ENCODE measurements at places on chromosomes 1 and 21. TPM values are rescaled to one million over a fixed set of nuclear protein-coding genes. Genes with fewer than 3 reads are reported as not detected.

The TTC13 gene
- 15.6 TPM for total RNA-seq

The SMYD3 gene
- 23.9 TPM for total RNA-seq

GRCh38 chr1:31381394-31382294 lies 8.8 kb upstream of the FABP3 start:
- no peaks in the 10 kb centered on the region for H3K27me3 ChIP-seq
- no peaks in the 10 kb centered on the region for H3K4me1 ChIP-seq
- H3K4me3 ChIP-seq = no peak overlapping the region
- no peak overlapping the region for H3K27ac ChIP-seq

- no peak overlapping the region for H3K4me3 ChIP-seq
- H3K36me3 ChIP-seq = no peaks in the 10 kb centered on the region
- no peaks in the 10 kb centered on the region for H3K27me3 ChIP-seq
- no peak overlapping the region for H3K27ac ChIP-seq
Observed at GRCh38 chr1:96520579-96520947, 201.0 kb upstream of the PTBP2 start.

- H3K4me1 ChIP-seq = peaks cover 2% of the 10 kb centered on the region
- H3K27ac ChIP-seq = no peak overlapping the region
- H3K4me3 ChIP-seq = no peak overlapping the region
- no peaks in the 10 kb centered on the region for H3K36me3 ChIP-seq
- no peaks in the 10 kb centered on the region for H3K27me3 ChIP-seq
Observed at GRCh38 chr1:83857103-83857502, 141.8 kb downstream of the TTLL7 start.

- no peak overlapping the region for H3K4me3 ChIP-seq
- no peaks in the 10 kb centered on the region for H3K27me3 ChIP-seq
- no peaks in the 10 kb centered on the region for H3K4me1 ChIP-seq
Observed at GRCh38 chr21:16797966-16798365, 714.9 kb upstream of the CXADR start.

GRCh38 chr21:33151941-33152731 lies 77.6 kb upstream of the IFNAR2 start:
- no peaks in the 10 kb centered on the region for H3K36me3 ChIP-seq
- no peaks in the 10 kb centered on the region for H3K4me1 ChIP-seq
- no peak overlapping the region for H3K4me3 ChIP-seq
- H3K27me3 ChIP-seq = peaks cover 8% of the 10 kb centered on the region
- no peak overlapping the region for H3K27ac ChIP-seq

DNA sequence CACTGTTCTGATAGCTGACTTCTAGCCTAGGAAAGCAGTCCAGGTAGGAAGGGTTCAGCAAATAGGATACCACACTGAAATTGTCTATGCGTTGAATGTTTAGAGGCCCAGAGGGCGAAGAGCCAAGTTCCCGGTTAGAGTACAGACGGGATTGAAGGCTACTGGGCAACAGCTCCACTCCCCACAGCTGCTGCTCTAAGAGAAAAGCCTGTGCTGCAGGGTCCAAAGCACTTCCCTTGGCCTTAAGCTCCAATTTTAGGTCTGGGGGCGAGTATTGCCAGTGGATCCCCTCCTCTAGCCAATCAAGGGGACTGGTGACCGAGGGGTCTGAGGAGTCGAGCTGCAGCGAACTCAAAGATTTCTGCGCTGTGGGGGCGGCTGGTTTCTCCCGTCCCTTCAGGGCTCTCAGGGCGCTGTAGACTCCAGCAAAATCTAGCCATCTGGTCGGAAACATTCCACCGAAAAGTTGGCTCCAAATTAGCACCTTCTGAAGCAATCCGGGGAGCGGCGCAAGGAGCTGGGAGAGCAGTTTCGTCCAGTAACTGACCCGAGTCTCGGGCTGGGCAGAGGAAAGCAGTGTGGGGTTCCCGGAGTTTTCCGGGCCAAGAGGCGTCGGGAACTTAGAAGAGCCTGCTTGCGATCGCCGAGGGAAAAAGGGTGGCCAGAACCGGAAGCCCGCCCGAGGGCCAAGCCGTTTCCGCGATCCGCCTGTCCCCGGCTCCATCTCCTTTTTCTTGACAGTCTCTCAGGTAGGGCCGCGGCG lies 748 bp downstream of the PPP1R15B start:
- H3K4me3 ChIP-seq = peak overlapping the region; percentile 98
- no peaks in the 10 kb centered on the region for H3K4me1 ChIP-seq
- no peak for DNase-seq
- no peaks in the 10 kb centered on the region for H3K36me3 ChIP-seq

GRCh38 chr1:109354929-109355328 lies 42.8 kb downstream of the SORT1 start:
- H3K4me1 ChIP-seq = no peaks in the 10 kb centered on the region
- no peaks in the 10 kb centered on the region for H3K36me3 ChIP-seq
- DNase-seq = peak; percentile 70
- no peaks in the 10 kb centered on the region for H3K27me3 ChIP-seq
- H3K4me3 ChIP-seq = no peak overlapping the region
- no peak overlapping the region for H3K27ac ChIP-seq

DNA sequence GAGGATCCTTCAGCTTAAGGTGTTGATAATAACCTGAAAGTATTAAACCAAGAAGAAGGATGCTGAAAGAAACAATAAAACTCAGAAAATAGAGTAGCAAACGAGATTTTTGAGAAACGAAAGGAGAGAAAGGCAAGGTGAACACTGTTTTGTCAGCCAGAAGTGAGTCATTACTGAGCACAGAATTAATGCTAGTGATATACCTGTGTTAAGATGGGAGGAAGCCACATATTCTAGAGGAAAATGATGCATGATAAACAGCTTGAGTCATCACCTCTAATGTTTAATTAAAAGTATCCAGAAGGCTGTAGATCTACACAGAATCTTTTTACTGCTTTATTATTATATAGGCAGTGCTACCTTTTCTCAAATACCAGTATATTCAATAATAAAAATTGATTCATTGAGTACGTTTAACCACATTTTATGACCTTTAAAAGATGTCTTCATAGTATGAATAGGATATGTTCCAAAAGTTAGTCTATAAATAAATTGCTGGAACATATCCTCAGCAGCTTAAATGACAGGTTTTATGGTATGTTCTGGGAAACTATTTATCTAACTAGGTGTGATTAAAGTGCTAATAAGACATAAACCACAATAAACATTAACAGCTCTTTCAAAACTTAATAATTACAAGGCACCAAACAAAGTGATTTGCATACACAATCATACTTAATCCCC lies 10.3 kb downstream of the SH3GLB1 start:
- no peak overlapping the region for H3K27ac ChIP-seq
- DNase-seq = no peak
- no peak overlapping the region for H3K4me3 ChIP-seq

- no peaks in the 10 kb centered on the region for H3K4me1 ChIP-seq
- peak overlapping the region; percentile 18 for H3K4me3 ChIP-seq
- peak; percentile 98 for DNase-seq
- peak overlapping the region; percentile 91 for H3K27ac ChIP-seq
- no peaks in the 10 kb centered on the region for H3K36me3 ChIP-seq
- H3K27me3 ChIP-seq = no peaks in the 10 kb centered on the region
Observed at GRCh38 chr1:202034683-202035462, 24.5 kb downstream of the ELF3 start.

DNA sequence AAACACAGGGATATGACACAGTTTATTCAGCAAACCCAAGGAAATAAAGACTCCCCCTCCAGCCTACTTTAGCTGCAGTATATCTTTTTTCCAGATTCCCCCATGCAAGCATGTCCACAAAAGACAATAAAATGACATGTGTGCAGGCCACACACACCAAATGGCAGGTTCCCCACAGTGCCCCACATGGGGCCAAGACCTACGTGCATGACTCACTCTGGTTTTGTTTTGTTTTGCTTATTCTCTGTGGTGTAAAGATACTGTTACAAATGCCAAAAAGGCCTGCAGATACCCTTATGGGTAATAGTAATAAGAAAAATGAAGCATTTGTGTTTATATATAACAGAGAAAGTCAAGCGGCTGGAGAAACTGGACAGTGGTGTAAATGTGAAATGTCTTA lies 71.6 kb downstream of the RD3 start:
- no peaks in the 10 kb centered on the region for H3K4me1 ChIP-seq
- no peak for DNase-seq
- H3K27me3 ChIP-seq = no peaks in the 10 kb centered on the region
- H3K27ac ChIP-seq = no peak overlapping the region
- no peak overlapping the region for H3K4me3 ChIP-seq

DNA sequence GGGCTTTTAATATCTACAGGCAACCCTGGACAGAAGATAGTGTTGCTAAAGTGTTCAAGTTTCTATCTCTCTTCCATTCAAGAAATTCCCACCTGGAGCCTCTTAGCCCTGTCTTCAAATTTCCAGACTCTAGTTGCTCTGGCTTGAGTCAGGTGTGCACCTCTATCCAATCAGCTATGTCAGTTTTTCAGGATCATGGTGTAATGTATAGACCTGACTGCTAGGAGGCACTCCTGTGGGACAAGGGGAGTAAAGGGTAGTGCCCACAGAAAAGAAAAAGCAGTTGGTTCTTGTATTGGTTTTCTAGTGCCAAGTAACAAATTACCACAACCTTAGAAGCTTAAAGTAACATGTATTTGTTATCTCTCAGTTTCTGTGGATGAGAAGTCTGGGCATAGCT lies 6.2 kb upstream of the ZRANB2 start:
- H3K27ac ChIP-seq = no peak overlapping the region
- no peaks in the 10 kb centered on the region for H3K4me1 ChIP-seq
- no peaks in the 10 kb centered on the region for H3K27me3 ChIP-seq
- H3K4me3 ChIP-seq = no peak overlapping the region
- no peaks in the 10 kb centered on the region for H3K36me3 ChIP-seq

DNA sequence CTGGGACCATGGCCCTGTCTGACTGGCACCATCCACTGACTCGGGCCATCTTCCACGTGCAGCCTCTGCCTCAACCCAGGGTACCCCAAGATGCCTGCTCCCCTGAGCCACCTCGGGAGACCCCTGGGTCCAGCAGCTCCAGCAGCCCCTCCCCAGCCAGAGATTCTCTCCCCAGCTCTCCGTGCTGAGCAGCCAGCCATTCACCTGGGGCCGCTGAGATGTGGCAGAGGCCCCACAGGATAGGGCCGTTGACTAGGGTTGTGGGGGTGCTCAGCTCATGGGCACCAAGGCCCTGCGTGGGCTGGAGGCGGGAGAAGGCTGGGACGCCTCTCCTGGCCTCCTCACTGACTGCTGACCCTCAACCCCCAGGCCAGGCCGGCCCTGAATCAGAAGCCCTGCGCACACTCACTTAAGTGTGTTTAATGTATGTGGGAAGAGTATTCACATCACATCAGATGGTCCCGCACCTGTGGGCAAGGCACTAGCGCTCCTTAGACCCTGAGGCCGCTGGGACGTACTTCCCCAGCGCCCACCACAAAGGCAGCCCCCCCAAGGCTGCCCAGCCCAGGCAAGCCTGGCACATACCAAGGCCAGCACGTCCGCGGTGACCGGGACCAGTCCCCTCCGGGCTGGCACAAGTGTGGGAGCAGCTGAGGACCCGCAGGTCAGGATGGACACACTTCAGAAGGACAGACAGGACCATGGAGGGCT lies 27.8 kb downstream of the SLC19A1 start:
- peaks cover 4% of the 10 kb centered on the region for H3K4me1 ChIP-seq
- H3K27ac ChIP-seq = no peak overlapping the region
- H3K36me3 ChIP-seq = peaks cover 5% of the 10 kb centered on the region

- no peaks in the 10 kb centered on the region for H3K36me3 ChIP-seq
- H3K27ac ChIP-seq = no peak overlapping the region
- no peak for DNase-seq
- no peak overlapping the region for H3K4me3 ChIP-seq
- H3K27me3 ChIP-seq = no peaks in the 10 kb centered on the region
Observed at GRCh38 chr1:9105336-9105867, 23.5 kb downstream of the GPR157 start.

DNA sequence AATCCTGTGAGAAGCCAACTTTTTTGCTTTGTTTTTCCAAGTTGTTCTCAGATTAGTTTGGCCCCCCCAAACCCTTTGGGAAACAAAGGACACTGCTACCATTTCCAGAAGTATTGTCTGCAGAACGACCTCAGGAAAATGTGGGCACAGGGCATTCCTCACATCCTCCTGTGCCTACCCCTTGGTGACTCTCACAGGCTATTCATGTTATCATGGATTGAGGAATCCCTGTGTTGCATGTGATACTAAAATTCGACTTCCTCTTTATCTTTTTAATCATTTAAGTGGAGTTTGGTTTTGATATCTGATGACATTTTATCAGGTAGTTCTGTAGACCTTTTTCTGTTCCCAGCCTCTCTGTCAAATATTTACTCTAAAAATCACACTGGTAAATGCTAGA lies 184.5 kb downstream of the FASLG start:
- no peak overlapping the region for H3K4me3 ChIP-seq
- H3K36me3 ChIP-seq = no peaks in the 10 kb centered on the region
- no peaks in the 10 kb centered on the region for H3K27me3 ChIP-seq
- no peaks in the 10 kb centered on the region for H3K4me1 ChIP-seq
- H3K27ac ChIP-seq = no peak overlapping the region

DNA sequence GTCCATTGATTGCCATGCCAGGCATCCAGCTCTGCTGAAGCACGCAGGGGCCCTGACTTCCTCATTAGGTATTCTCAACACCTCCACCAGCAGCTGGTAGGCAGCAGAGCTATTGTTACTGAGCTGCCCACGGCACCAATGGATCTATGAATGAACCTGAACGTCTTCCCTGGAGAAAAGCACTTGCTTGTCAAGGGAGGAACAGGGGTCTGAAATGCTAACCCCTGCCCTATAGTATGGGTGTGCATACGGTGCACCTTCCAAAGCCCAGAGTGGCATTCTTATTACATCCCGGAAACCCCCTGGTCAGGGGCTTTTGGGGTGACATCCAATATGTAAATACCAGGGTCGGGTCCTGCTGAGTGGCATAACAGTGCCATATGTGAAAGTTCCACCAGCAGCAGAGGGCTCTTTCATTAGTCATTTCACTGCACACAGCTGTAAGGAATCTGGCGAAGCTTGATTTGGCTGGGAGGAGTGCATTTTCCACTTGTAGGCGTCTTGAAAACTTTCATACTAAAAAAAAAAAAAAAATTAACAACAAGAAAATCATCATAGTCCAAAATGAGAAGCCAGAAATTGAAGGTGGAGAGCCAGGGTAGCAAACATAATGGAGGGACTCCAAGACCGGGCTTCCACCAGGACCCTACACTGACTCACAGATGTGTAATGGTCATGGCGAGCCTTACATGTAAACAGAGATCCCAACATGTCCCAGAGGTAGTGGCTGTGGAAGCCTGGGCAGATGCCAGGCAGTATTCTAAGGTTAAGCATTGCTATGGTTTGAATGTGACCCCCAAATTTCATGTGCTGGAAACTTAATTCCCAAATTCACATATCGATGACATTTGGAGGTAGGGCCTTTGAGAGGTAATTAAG lies 58.8 kb upstream of the PRDX6 start:
- H3K27ac ChIP-seq = no peak overlapping the region
- no peaks in the 10 kb centered on the region for H3K36me3 ChIP-seq
- no peaks in the 10 kb centered on the region for H3K4me1 ChIP-seq
- no peak overlapping the region for H3K4me3 ChIP-seq
- no peak for DNase-seq
- no peaks in the 10 kb centered on the region for H3K27me3 ChIP-seq

All from kidney (tissue), 22 donors.